ENCODE measurements at places on chromosomes 13 and 19.

GRCh38 chr13:50809133-50810090, 34.1 kb downstream of the DLEU7 start:
- no peak for DNase-seq

GRCh38 chr13:73865027-73865426, 269.2 kb downstream of the KLF12 start:
- no peak for DNase-seq

DNA sequence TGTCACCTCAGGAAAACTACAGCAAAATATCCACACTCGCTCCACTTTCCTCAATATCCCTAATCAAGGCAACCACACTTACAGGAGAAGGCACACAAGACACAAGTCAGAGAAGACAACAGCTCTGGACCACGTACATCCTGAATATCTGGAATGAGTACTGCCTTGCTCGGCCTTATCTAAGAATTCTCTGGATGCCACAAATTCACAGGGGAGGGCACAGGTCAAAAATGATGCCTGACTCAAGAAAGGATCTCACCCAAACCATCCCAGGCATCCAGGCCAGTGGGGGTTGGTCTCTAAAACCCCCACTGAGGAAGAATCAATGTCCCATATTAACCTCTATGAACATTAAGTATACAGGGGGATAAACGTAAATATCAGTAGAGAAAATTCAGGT, 29.9 kb downstream of the ATP7B start:
- DNase-seq: no peak

- no peak for DNase-seq
Measured at GRCh38 chr13:90613076-90613795, 734.3 kb upstream of the MIR17HG start.

GRCh38 chr13:83215627-83216026, 666.6 kb downstream of the SLITRK1 start:
- DNase-seq: no peak

DNA sequence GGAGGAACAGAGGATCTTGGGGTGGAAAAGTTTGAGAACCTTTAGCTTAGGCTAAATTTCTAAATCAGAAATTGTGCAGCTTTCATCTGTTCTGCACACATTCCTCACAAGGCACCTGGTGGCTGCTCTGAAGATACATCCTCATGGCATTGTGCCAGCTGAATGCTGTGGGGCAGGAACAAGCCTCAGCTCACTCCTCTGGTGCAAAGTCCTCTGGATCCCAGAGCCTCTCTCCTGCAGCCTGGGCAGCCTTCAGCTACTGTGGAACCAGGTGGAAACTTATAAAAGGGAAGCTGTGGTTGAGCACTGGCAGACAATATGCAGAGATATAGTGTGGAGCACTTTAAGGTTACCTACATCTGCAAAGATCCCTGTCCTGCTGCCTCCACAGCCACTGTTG, 72.3 kb downstream of the KCTD12 start:
- no peak for DNase-seq

DNA sequence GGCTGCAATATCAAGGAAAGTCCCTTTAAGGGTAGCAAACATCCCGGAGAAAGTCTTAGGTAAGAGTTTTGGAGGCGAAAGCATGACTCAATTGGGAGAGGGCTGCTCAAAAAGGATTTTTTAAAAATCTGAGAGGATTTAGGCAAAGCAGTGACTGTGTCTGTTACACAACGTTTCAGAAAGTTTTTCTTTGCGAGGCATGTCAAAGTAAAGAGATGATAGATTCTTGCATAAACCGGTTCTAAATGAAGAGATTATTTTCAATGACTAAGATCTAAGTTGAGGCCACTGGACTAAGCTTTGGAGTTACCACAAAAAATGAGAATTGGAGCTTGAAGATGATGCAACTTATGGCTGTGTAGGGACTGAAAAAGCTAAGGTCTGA, 43.7 kb upstream of the ENOX1 start:
- DNase-seq: no peak

All from testis (tissue), 5 donors.